ENCODE measurements at places on chromosomes 11 and 22.

GRCh38 chr11:76203937-76204336 is 2.4 kb downstream of the WNT11 start:
- no peak for DNase-seq

DNA sequence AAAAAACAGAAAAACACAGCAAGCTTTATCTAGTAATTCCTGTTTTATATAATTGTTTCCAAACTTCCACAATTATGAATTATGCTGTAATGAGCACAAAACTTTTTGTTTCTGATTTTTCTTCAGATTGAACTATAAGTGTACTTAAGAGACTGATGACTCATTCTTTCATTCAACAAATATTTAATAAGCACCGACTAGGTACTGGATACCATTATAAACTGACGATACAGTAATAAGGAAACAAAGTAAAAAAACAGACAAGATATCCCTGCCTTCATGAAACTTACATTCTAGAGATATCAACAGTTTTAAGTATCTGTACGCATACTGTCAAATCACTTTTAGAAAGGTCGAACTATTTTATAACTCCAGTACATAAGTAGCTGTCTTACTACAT is 78.6 kb downstream of the ME3 start:
- no peak for DNase-seq

GRCh38 chr11:28763151-28763550 is 655.0 kb downstream of the METTL15 start:
- DNase-seq: no peak

DNA sequence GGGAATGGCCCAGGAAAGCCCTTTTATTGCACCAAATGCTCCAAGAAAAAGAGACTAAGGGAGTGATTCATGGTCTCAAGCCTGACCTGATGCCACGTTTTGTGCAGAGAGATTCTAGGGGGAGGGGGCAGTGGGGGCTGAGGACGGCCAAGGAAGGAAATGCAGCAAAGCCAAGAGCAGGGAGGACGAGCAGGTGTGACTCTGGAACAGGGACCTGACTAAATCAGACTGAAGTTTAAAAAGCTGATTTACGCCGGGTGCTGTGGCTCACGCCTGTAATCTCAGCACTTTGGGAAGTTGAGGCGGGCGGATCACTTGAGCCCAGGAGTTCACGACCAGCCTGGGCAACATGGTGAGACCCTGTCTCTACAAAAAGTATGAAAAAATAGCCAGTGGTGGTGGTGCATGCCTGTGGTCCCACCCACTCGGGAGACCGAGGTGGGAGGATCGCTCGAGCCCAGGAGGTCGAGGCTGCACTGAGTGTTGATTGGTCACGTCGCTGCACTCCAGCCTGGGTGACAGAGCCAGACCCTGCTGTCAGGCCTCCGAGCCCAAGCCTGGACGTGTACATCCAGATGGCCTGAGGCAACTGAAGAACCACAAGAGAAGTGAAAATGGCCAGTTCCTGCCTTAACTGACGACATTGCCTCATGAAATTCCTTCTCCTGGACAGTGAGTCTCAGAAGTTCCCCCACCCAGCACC is 10.8 kb upstream of the IFITM3 start:
- DNase-seq: no peak

DNA sequence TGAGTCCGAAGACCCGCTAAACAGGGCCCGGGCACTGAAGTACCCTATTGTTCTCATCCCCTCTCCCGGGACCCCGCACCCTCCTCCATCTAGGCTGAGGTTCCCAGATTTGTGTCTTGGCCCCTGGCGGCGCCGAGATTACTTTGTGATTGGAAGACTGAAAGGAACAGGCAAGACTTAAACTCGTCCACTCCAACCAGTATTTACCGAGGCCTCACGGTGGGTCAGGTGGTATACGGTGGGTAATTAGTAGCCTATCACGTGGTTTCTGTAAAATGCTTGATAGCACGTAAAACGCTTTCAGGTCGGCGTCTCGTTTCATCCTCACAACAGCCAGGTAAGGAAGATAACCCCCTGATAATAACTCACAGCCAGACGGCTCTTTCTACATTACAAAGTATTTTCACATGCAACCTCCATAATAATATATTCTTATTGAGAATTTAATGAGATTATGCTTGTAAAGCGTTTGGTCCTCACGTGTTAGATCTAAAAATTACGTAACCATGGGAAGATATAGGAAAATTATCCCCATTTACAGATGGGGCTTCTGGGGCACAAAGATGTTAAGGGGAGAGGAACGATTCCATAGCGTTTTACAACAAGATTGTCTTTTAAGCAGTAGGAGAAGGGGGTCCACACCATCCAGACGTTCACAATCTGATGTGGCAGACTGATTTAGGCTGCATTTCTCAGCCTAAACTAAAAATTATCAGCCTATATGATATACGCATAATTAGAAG is 642 bp upstream of the PIK3C2A start:
- no peak for DNase-seq

DNA sequence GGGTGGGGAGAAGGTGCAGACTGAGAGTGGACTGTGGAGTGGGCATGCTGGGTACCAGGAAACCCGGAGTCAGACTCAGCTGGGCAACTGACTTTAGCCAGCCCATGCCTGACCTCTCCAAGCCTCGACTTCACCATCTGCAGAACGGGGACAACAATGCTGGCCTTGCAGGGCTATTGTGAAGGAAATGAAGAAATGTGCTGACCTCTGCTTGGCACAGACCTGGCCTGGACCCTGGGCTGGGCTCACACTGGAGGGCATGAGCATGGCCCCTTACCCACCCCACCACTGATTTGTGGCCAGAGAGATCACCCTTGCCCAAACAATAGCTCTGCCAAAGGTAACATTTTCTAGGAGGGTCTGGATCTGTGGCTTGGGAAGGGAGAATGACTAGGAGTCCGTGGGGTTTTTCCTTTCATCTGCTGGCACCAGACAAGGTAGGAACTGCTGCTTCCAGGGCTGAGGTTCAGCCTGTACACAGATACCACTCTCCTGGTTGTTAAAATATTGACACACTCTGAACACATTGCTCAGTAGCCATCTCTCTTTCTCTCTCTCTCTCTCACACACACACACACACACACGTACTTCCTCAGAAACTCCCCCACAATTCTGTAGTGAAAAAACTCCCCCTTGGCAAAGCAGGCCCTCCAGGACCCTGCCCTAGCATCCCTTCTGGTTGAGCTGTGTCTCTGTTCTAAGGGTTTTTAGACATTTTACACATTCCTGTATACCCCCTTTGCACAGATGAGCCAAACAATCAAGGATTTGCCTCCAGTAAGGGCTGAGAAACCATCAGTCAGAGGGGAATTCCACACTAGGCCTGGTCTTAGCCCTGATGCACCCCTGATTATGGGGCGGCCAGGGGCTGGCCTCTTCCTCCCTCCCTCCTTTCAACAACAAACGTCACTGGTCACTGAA is 1.0 kb downstream of the MOGAT2 start:
- DNase-seq: no peak

GRCh38 chr11:70068950-70069349 is 9.2 kb upstream of the ANO1 start:
- DNase-seq: no peak

DNA sequence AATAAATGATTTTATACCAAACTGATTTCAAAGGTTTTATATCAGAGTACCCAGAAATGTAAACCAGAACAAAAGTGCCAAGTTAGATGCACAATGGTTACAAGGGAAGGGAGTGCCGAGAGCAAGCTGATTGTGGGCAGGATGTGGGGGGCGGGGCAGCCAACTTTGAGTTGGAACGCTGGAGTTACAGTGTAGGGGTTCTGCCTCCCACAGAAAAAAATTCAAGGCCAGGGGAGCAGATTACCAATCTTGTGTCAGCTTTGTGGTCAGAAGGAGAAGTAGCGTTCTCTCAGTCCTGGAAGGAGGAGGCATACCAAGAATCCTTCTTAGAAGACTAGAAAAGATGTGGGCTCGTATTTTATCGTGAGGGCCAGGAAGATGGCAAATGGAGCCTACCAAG is 15.9 kb upstream of the POU2AF2 start:
- no peak for DNase-seq

GRCh38 chr11:134515081-134515960 is 103.3 kb upstream of the B3GAT1 start:
- DNase-seq: no peak

DNA sequence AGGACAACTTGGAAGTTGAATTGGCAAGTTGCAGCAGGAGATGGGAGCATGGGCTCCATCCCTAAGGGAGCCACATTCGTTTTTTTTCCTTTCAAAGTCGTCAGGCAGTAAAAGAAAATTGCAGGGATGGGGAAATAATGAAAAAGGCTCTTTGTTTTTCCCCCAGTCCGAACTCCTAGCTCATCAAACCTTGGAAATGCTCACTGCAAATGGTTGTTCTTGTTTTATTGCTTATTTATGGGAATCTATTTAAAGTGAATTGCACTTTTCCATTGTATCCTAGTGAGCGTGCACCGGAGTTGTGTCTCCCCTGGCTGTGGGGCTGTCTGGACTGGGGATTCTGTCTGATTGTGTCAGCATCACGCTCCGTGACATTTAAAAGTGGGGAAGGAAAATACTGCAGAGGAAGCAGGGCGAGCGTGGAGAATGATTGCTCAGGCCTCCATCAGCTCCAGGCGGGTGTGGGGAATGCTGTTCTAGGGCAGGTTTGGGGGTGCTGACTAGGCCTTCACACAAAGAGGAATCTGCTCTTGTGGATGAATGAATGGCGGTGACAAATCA is 306.4 kb downstream of the KIRREL3 start:
- no peak for DNase-seq

- no peak for DNase-seq
Observed at GRCh38 chr11:2804189-2804588, 81.4 kb downstream of the CDKN1C start.

GRCh38 chr11:86625981-86626380 is 46.4 kb downstream of the ME3 start:
- no peak for DNase-seq

DNA sequence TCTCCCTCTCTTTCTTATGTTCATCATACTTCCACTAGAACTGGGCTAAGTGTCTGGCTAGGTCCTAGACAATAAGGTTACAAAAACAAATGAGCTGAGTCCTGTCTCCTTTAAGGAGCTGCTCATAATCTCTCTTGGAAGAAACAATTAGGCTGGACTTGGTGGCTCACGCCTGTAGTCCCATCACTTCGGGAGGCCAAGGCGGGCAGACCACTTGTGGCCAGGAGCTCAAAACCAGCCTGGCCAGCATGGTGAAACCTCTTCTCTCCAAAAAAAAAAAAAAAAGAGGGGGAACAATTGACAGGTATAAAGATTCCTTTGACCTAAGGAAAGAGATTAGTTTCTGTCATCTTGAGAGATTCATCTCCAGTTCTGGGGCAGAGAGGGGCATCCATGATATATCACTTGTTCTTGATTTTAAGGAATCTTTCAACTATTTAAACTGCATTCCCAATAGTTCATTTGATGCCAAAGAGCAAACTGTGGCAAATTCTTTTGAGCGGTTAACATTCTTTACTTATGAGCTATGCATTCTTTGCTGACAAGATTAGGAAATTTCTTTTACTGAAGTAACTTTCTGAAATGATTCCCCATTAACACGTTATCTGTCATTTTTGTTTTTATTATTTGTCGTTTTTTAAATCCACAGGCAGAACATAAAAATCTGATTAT is 125.5 kb downstream of the C11orf87 start:
- DNase-seq: peak; percentile 60

- DNase-seq: no peak
Observed at GRCh38 chr22:47474464-47474863, 712.0 kb downstream of the TBC1D22A start.

- DNase-seq: no peak
Observed at GRCh38 chr11:70043482-70043881, 34.6 kb upstream of the ANO1 start.

GRCh38 chr11:114275280-114275679 is 20.9 kb upstream of the NNMT start:
- no peak for DNase-seq

GRCh38 chr11:111189466-111189865 is 56.1 kb upstream of the POU2AF2 start:
- no peak for DNase-seq

GRCh38 chr11:86728562-86728961 is 56.1 kb upstream of the ME3 start:
- DNase-seq: no peak

DNA sequence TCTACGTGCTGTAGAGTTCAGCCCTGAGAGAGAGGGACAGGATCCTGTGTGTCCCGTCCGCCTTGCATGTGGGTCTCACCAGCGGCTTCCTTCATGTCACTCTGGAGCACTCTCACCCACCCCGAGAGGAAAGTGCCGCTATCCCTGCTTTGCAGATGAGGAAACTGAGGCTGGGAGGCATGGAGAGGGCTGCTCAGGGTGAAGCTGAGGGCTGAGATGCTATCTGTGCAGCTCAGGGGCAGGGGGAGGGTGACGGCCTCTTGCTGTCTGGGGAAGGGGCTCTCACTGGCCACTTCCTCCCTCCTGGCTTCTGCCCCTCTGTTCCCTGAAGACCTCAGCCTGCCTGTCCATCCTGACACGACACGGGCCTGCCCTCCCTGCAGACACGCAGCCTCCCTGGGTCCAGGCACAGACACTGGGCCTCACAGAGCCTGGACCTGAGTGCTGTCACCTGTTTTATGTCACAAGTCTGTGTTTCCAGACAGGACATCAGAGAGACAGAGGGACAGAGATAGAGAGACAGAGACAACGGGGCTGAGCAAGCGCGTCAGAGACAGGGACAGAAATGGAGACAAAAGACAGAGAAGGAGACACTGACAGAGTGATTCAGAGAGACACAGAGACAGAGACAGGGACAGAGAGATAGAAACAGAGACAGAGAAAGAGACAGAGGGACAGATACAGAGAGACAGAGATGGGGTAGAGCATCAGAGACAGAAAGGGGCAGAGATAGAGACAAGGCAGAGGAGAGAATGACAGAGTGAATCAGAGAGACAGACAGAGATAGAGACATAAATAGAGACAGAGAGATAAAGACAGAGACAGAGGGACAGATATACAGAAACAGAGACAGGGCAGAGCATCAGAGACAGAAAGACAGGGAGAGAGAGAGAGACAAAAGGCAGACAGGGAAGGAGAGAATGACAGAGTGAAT is 53.1 kb downstream of the MCM5 start:
- DNase-seq: no peak

- DNase-seq: no peak
Observed at GRCh38 chr11:125956391-125957134, 10.7 kb downstream of the VSIG10L2 start.

DNA sequence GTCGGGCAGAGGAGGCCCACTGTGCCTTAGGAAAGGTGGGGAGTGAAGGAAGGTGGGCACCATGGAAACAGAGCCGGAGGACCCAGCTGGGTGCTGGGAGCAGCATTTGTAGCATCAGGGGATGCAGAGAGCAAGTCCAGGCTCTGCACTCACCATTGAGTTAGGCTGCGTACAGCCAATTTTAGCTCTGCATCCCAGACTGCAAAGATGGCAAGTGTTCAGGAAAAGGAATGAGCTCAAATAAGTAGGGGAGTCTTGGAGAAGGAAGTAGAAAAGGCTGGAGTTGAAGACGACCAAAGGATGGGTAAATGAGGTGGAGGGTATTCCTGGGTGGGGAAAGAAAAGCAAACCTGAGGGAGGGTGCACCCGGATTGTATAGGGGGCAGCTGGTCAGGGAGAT is 31.6 kb upstream of the ETS1 start:
- DNase-seq: no peak

Measured in HS-27A (cell line).